Iris pigment epithelial cell (primary cell): ENCODE measurements at places on chromosomes 3 and 15.

DNA sequence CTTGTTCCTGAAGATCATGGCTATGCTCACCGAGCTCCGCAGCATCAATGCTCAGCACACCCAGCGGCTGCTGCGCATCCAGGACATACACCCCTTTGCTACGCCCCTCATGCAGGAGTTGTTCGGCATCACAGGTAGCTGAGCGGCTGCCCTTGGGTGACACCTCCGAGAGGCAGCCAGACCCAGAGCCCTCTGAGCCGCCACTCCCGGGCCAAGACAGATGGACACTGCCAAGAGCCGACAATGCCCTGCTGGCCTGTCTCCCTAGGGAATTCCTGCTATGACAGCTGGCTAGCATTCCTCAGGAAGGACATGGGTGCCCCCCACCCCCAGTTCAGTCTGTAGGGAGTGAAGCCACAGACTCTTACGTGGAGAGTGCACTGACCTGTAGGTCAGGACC lies 35.2 kb downstream of the NR1I2 start:
- DNase-seq, result no peak

GRCh38 chr3:108239082-108239481 lies 16.9 kb upstream of the IFT57 start:
- DNase-seq, result no peak

- no peak for DNase-seq
Observed at GRCh38 chr3:132800958-132801357, 78.7 kb upstream of the NPHP3 start.

GRCh38 chr3:156516284-156516683 lies 38.6 kb downstream of the SSR3 start:
- no peak for DNase-seq

- DNase-seq, result peak; percentile 87
Observed at GRCh38 chr3:60579734-60580133, 671.5 kb downstream of the FHIT start.

- DNase-seq, result no peak
Observed at GRCh38 chr15:64892847-64893403, 18.8 kb upstream of the ANKDD1A start.

GRCh38 chr15:85302271-85302670 lies 78.1 kb upstream of the AKAP13 start:
- DNase-seq, result no peak

DNA sequence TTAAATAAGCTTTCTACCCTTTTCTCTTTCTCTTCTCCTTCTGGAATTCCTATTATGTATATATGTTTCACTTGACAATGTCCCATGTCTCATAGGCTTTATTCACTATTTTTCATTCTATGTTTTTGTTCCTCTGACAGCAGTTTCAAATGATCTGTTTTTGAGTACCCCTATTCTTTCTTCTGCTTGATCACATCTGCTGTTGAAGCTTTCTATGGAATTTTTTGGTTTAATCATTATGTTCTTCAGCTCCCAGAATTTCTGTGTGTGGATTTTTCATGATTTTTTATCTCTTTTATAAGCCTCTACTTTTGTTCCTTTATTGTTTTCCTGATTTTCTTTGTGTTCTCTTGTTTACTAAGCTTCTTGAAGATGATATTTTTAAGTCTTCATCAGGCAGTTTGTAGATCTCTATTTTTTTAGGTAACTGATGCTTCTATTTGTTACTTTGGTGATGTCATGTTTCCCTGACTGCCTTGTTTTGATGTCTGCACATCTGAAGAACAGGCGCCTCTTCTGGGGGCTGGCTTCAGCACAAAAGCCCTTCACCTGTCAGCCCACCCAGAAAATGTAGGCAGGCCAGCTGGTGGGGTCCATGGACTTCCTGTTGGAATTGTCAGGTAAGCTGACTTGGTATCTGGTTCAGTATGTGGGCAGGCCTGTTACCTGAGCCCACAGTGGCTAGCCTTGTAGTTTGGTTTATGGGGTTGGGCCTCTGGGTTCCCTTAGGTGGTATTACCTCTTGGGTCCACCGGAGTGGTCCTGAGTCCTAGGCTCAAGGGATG lies 15.8 kb downstream of the FAM227B start:
- DNase-seq, result no peak

- peak; percentile 27 for DNase-seq
Observed at GRCh38 chr3:151268267-151269235, 9.8 kb downstream of the P2RY14 start.

- no peak for DNase-seq
Observed at GRCh38 chr3:143465666-143466065, 346.1 kb downstream of the CHST2 start.

DNA sequence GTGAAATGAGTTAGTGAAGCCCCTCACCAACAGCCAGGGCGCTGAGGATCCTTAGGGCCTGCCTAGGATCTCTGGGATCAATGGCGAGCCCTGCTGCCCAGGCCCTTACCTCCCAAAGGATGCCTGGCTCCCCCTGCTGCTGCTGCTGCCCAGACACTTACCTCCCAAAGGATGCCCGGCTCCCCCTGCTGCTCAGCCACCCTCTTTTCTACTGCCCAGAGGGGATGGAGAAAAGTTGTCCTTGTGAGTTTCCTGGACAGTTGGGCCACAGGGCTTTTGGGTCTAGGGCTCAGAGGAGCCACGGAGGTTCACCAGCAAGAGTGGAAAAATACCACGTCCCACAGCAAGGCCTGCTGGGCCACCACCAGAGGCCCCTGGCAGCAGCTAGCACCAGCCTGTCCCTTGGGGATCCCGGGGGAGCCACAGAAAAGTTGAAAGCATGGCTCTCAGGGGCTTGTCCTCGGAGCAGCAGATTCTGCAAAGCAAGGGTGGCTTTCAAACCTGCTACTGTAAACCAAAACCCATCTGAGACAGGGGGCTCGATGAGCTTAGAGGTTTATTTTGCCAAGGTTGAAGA lies 59.4 kb downstream of the SLC6A6 start:
- peak; percentile 77 for DNase-seq

GRCh38 chr15:27764339-27764738 lies 334.8 kb downstream of the OCA2 start:
- DNase-seq, result no peak

- DNase-seq, result no peak
Observed at GRCh38 chr15:89963301-89964231, 37.6 kb upstream of the ZNF710 start.

DNA sequence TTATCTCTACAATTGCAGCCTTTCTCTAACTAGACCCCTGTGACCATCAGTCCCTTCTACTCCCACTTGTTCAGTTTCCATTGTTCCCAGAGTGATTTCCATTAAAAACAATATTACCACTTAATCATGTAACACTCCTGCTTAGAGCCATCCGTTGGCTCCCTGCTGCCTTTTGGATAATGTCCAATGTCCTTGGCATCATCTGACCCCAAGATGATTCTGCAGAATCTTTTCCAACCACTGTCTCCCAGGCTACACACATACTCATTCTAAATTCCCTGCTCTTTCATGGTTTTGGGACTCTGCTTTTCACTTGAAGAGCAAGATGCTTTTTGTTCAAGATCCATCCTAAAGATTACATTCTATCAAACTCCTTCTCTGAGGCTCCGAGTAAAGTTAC lies 7.1 kb downstream of the KCNH8 start:
- DNase-seq, result no peak

DNA sequence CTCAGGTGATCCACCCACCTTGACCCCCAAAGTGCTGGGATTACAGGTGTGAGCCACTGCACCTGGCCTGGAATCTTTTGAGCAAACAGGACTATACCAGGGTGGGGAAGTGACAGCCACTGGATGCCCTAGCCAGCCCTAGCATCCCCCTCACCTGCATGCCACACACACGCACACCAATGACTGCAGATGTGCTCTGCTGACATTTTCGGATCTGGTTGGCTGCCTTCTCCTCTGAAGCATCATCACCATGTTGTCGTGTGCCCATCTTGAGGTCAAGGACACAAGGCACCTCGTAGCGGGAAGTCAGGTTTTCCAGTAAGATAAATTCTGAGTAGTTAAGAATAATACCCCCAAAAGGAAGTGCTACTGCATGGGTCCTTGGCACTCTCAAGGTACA lies 3.7 kb upstream of the NCKIPSD start:
- DNase-seq, result no peak

DNA sequence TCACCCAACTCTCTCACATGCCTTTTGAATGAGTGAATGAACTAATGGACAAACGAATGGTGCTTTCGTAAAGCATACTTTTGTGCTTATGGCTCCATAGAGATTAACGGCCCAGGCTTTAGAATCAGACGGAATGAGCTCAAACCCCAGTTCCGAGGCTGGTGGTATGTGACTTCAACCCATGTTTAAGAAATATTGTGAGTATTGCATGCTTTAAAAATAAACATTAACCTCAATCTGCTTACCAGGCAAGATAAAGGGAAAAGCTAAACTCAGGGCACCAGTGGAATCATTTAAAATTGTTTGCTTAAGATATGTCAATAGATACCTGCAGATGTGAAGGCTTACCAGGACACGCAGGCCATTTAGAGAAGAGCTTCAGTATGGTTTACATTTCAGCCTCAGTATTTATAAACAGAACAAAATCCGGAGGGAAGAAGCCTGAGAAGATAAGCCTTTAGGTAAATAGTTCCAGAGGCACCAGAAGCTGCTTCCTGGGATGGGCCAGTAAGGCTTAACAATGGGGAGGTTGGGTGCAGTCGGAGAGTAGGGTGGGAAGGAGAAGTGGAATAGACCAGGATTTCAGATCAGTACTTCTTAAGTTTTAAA lies 186.4 kb downstream of the ADAMTS9 start:
- peak; percentile 97 for DNase-seq

GRCh38 chr3:141279077-141279967 lies 47.7 kb downstream of the PXYLP1 start:
- peak; percentile 37 for DNase-seq

DNA sequence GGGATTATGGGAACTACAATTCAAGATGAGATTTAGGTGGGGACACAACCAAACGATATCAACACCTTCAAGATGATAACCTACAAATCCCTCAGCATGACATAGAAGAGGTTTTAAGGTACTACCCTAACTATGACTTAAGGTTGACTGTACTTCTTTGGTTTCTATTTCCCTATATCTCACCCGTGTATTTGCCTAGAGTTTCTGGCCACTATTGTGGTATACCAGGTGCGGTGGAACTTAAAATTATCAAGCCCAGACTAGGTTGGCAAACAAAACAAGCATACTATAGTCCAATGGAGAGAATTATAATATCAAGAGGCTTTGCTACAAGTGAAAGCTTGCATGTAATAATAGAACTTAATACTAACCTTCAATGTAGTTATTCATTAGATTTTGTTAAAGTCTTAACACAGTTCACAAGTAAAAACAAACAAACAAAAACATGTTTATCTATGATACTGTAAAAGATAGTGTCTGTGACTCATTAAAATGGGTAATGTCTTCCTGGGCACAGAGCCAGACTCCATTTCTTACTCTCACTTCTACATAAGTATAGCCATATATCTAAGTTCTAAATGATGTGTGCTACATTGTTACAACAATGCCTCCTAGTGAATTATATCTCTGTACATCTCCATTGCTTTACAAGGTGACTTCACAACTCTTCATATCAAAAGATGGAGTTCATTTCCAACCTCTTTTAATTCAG lies 479.1 kb downstream of the ZBBX start:
- DNase-seq, result peak; percentile 1

DNA sequence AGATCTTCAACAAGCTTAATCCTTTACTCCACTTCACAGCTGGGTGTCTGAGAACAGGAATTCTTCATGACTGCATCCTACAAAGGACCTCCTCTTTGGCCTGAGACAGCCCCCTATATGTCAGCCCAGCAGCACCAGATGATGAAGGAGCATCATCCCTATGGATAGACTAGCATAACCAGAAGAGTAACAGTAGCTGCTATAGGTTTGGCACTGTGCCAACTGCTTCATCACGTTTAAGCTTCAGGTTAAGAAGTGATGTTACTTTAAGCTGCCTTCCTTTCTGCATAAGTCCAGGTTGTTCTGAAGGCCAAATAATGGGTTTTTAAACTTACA lies 50.6 kb downstream of the CMSS1 start:
- DNase-seq, result peak; percentile 65

GRCh38 chr3:124694486-124694885 lies 35.8 kb upstream of the UMPS start:
- no peak for DNase-seq

DNA sequence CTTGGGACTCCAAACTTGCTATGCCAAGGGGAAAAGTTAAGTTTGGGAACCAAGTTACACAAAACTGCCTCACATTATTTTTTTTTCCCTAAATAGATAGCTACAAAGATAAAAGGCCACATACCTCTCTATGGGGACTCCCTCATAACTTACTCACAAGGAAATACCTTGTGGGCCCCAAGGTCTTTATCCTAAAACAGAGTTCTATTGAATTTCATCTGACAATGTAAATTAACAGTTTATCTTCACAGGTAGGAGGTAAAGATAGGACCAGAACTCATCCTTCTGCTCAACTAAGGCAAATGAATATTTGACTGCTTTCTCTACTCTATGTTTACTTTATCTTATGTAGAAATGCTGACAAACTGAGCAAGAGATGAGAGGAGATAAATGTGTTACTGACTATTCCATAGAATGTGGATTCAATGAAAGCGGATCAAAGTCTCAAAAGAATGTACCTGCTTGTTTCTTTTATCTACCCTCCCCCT lies 1278.0 kb downstream of the OTOL1 start:
- DNase-seq, result no peak

DNA sequence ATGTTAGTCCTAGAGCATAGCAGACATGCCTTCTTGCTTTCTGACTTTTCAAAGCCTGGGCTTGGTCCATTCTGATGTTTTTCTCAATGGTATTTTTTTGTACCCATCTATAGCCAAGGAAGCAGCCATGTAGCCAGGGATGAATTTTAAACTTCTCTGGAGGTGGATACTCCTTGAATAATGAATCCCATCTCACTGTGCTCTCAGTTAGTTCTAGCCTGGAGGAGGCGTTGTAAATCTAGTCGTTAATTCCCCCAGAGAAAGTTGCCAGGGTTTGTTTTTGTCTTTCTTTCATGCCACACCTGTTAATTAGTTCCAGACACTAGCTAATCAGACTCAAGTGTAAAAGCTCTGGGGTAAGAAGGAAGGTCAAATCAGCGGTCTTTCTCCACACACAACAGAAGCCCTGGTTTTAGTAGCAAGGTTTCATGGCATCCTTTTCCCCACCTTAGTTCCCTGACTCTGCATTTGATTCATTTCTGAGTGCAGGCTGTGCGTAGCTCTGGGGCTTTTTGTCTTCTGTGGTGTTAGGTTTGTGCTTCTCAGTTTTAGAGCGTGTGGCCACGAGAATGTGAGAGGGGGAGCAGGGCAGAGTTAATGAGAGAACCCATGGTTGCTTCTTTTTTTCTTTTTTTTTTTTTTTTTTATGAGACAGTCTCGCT lies 19.7 kb downstream of the PTPRG start:
- DNase-seq, result no peak

DNA sequence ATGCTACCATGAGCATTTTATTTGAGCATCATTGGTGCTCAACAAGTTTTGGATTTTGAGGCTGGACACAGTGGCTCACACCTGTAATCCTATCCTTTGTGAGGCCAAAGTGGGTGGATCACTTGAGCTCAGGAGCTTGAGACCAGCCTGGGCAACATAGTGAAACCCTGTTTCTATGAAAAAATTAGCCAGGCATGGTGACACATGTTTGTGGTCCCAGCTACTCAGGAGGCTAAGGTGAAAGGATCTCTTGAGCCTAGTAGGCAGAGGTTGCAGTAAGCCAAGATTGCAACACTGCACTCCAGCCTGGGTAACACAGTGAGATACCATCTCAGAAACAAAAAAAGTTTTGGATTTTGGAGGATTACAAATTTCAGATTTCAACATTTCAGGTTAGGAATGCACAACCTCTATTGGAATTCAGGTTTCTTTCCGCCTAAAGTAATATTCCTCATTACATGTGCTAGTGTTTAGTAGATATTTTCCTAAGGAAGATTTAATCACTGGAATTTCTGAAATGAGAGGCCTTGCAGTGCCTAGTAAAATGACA lies 27.6 kb downstream of the CNOT10 start:
- DNase-seq, result no peak
